ENCODE measurements at places on chromosomes 12 and 14. TPM values are rescaled to one million over a fixed set of nuclear protein-coding genes. Genes with fewer than 3 reads are reported as not detected.

DNA sequence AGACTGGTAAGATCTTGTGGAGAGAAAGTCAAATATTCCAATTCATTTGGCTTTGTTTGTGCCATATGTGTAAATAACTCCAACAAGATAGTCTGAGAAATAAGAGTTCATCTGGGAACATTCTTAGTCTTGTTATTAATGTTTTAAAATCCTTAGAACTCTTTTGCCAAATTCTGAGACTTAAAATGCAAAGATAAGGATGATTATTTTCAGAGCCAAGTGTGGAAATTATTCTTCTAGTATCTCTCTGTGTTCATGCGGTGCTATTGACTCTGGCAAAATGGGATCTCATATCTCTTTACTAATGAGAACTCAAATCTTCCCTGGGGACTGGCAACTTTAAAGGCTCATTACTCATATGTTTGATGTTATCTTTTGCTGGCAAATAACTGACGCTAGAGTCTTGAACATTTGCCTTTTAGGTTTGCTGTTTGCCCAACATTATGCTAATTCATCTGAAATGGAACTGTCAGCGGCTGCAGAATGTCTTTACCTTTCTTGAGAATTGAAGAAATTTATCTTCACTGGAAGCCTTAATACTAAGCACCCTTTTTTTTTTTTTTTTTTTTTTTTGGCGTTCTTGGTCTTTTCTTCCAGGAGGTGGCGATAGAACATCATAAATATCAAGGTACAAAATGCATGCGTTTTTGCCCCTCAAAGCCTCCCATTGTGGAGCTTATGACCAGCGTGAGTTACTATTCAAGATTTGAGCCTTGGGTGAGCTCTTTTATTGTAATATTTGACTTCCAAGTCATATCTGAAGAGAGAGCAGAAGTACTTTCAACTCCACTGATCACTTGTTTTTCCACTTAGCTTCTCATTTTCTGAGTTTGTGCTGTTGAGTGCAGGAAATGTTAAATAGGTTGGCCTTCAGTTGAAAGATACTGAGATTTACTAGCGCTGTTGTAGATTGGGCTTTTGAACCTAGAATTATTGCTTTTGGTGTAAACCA is 86.5 kb downstream of the CAND1 start:
- peak; percentile 50 for DNase-seq

- peak; percentile 18 for DNase-seq
Measured at GRCh38 chr12:113159937-113160336, 10.4 kb downstream of the CFAP73 start.

GRCh38 chr14:79375356-79375755 is 835.9 kb downstream of the DIO2 start:
- DNase-seq: no peak

GRCh38 chr14:91501951-91502930 is 7.9 kb downstream of the PPP4R3A start:
- DNase-seq: no peak

- no peak for DNase-seq
Measured at GRCh38 chr12:97173688-97174410, 266.8 kb downstream of the NEDD1 start.

DNA sequence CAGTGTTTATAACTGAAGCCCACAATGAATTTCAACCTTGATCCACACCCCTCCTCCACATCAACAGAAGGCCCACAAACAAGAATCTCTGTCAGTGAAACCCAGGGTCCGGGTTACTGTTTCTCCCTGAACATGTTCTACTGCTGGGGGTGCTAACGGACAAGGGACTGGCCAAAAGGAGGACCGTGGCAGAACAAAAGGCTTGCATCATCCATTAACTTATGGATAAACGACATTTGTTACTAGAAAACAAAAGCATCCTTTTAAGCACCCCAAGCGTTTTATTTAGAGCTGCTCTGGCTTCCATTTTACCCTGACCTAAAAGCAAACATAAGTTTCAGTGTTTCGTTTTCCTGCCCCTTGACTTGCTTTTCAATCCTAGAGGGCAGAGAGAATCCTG is 32.2 kb downstream of the BRAP start:
- DNase-seq: no peak

GRCh38 chr12:95460896-95461295 is 13.1 kb upstream of the METAP2 start:
- DNase-seq: no peak

DNA sequence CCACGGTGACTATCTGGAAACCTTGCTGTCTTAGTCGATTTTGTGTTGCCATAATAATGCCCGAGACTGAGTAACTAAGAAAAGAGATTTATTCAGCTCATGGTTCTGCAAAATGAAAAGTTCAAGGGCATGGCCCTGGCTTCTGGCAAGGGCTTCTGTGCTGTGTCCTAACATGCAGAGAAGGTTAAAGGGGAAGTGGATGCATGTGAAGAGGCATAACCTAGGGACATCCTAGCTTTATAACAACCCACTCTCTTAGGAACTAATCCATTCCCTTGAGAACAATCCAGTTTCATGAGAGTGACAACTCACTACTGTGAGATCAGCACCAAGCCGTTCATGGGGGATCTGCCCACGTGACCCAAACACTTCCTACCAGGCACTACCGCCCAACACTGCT is 11.5 kb downstream of the FLVCR2 start:
- DNase-seq: no peak

DNA sequence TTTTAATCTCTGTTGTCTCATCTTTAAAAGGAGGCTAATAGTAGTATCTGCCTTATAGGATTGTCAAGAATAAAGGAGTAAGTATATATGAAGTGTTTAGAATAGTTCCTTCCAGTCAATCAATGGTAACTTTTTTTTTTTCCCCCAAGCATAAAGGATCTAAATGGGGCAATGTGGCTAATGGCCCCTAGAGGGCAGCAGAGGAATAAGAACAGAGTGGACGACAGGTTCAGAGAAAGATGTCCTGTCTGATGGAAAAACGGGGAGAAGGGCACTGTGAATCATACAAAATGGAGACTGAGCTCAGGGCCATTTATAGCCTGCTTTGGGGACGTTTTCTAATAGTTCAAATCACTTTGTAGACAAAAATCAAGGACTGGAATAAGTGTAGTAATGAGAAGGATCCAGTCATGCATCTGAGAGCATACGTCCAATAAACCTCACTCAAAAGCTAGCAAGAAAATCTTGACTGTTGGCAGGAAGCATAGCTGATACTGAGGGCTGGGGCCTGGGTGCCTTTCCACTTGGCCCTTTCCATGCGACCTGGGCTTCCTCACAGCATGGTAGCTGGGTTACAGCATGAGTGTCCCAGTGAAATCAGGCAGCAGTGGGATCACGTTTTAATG is 51.3 kb downstream of the IFNG-AS1 start:
- DNase-seq: peak; percentile 78

DNA sequence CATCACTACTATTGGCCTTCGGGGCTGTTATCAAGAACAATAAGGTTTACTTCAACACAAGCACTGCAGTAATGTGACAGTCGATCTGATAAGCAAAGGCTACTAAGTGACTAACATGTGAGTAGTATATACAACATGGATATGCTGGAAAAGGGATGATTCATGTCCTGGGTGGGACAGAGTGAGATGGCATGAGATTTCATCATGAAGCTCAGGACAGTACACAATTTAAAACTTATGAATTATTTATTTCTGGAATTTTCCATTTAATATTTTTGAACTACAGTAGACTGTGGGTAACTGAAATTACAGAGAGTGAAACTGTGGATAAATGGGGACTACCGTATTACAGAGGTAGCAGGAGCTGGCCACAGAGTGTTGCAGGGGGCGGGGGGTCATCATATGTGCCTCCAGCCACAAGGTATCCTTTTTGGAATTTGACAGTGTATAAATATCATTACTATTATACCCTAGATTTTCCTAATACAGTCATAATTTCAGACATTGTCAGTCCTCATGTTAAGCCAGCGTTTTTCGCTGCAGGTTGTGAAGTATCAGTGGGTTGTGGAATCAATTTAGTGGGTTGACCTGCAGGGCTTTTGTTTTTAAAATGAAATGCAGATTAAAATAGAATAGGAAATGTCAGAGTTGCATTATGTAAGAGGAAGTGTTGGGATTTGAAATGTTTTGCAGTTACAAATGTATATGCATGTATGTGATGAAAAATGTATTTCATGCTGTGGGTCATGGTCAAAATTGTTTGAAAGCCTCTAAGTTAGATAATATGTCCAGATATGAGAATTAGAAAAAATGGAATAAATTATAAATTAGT is 148.0 kb upstream of the NUDT4 start:
- peak; percentile 96 for DNase-seq

DNA sequence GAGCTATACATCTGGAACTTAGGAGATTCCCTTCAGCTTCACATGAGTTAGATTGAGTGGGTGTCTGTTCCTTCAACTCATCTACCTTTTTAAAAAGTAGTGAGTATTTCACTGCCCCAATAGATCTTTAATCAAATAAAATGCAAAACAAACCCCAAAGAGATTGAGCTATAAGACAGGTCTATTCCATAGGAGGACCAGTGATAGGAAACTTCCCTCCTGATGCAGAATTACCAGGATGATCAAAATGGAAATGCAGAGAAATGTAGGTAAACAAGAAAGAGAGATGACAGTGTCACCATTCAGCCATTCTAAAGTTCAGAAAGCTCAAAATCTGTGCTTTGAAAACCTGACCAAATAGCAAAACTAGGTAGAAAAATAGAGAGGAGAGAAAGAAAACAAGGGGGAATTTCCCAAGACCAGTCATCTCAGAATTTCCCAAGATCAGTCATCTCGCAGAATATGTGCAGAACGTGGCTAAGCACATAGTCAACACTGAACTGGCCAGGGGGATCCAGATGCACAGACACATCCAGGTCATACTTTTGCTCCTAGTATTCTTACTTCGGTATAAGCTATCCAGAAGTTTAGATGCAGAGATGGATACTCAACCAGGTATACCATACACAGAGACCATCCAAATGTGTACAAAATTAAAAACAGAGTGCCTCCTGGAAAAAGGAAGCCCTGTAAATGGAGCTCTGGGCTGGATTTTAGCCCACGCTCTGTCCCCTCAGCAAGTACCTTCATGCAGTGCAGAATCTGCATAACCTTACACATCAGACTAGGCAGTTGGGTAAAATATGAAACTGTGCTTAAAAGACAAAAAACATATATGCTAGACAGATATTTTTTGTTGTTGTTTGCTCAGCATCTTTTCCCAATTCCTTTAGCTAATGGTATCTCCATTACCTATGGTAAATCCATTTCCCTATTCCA is 27.4 kb downstream of the SLC41A2 start:
- peak; percentile 66 for DNase-seq

GRCh38 chr14:71932229-71932981 is at the start of gene RGS6:
TSS of gene RGS6 (plus strand) at chr14:71932429.
- peak; percentile 34 for DNase-seq

GRCh38 chr14:87542288-87542687 is 450.7 kb downstream of the GALC start:
- DNase-seq: no peak

DNA sequence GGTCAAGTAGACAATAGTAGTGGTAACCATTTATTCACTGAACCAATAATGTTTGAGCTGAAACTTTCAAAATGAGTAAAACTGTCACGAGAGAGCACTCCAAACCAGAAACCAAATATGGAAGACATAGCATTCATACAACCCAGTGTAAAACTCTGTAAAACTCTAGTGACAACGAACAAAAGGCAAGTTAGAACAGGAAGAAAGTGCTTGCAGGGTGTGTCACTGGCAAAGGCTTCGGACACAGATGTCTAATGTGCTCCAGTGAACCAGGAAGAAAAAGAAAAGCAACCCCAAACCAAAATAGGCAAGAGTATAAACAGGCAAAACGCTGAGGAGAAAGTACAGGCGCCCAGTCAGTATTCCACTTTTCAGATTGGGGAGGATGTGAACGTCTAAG is 79.3 kb upstream of the FZD10 start:
- peak; percentile 88 for DNase-seq

The ANKRD9 gene
- total RNA-seq: 34.8 TPM
